Osteocyte (in vitro differentiated cells): ENCODE measurements at places on chromosomes 1 and 21. TPM values are rescaled to one million over a fixed set of nuclear protein-coding genes. Genes with fewer than 3 reads are reported as not detected.

Gene DIO1
- not detected in 2 replicates for total RNA-seq

GRCh38 chr1:244605835-244606370 is 47.0 kb upstream of the DESI2 start:
- no peak for DNase-seq

Gene CD84
- not detected in 2 replicates for total RNA-seq

Gene IFI44
- total RNA-seq: 14.2 and 19.7 TPM in 2 replicates

GRCh38 chr21:32182449-32182848 is 96.4 kb downstream of the MIS18A start:
- DNase-seq: no peak

Gene OR10K2
- total RNA-seq: not detected in 2 replicates

DNA sequence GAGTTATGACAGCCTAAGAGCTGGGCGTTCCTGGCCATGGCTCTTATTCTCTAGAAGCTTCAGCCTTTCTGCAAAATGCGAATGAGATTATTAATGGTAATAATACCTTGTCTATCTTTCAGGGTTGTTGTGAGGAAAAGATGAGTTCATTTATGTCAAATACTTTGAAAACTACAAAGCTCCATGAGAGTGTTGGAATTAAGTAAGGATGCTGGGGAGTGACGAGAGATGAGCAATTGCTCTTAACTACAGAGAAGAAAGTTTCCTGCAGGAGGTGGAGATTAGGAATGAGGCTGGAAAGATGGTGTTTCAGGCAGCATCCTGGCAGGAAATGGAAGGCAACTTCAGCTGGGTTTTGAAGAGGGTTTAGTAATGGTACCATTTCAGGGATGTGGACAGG is 124.2 kb downstream of the CACNA1E start:
- DNase-seq: peak; percentile 1

Gene SMIM11
- 3.3 and 3.9 TPM in 2 replicates for total RNA-seq
